Activated CD8-positive, alpha-beta T cell treated with anti-CD3 and anti-CD28 coated beads, Interleukin-2, amount 10 ng/mL, durations not matched to agents 7 days and 5 days (primary cell): ENCODE measurements at places on chromosomes 4 and X. TPM values are rescaled to one million over a fixed set of nuclear protein-coding genes. Genes with fewer than 3 reads are reported as not detected.

The DGAT2L6 gene
- not detected for total RNA-seq

The TMEM156 gene
- 12.4 TPM for total RNA-seq

The OPN1LW gene
- total RNA-seq, result not detected

GRCh38 chr4:184417802-184418511 is 56.4 kb downstream of the IRF2 start:
- DNase-seq, result no peak
- H3K36me3 ChIP-seq, result peaks cover 81% of the 10 kb centered on the region
- peak overlapping the region; percentile 59 for H3K4me3 ChIP-seq
- H3K4me1 ChIP-seq, result peaks cover 86% of the 10 kb centered on the region

DNA sequence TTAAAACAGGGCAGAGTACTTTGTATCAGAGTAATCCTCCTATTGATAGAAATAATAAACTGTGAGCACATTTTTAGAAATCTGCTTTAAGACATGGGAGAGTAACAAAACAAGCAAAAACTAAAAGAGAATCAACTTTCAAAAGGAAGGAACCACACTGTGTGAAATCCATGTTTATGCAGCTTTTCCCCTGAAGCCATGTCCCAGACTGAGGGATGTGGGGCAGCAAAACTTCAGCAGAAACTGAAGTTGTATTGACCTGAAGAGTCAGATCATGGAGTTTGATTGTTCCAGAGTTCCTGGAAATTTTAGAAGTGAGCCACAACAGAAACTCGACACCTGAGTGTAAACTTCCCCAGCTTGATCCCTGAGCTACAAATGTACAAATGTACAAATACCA is 53.2 kb downstream of the COMMD8 start:
- no peaks in the 10 kb centered on the region for H3K36me3 ChIP-seq
- H3K27ac ChIP-seq, result no peak overlapping the region
- no peak overlapping the region for H3K4me3 ChIP-seq
- H3K27me3 ChIP-seq, result peaks cover 17% of the 10 kb centered on the region
- no peaks in the 10 kb centered on the region for H3K4me1 ChIP-seq
- DNase-seq, result no peak

GRCh38 chr4:898869-899555 is 33.1 kb downstream of the GAK start:
- H3K4me1 ChIP-seq, result no peaks in the 10 kb centered on the region
- DNase-seq, result no peak
- no peaks in the 10 kb centered on the region for H3K27me3 ChIP-seq

DNA sequence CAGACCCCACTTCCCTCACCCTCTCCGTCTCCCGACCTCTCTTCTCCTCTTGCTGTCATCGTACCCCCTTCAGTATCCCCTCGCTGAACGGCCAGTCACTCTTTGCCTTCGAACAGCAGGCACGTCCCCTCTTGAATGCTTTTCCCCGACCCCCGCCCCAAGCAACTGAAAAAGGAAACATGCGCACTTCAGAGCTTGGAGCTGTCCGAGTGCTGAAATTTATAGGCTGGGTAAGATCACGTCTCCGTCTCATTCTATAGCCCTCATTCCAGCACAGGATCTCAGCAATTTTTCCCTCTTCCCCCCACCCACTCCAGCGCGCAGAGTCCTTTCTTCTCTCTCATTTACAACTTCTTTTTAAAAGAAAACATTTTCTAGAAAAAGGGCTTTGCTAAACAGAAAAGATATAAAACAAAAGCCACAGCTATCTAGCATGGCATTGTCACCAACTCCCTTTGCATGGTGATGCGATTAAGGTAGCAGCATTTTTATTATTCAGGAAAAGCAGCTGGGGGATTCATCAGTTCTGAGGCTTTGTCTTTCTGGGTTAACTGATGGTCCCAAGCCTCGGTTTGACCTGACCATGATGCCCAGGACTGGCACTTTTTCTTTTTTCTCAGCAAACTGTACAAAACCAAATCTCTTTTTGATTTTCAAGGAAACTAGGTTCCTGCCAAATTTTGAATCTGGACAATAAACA is at the start of gene GLRA2:
Gene GLRA2 (plus strand): TSS at position 247 of the 700 bp plus-strand sequence. CDS start 522 bp downstream, outside the sequence.
- peaks cover 4% of the 10 kb centered on the region for H3K27me3 ChIP-seq
- peak; percentile 33 for DNase-seq
- no peaks in the 10 kb centered on the region for H3K36me3 ChIP-seq
- no peak within 1 kb of the TSS for H3K27ac ChIP-seq
- no peak within 1 kb of the TSS for H3K4me3 ChIP-seq
- peaks cover 2% of the 10 kb centered on the region for H3K4me1 ChIP-seq

GRCh38 chrX:10280071-10280470 is 123.3 kb downstream of the CLCN4 start:
- no peak overlapping the region for H3K4me3 ChIP-seq
- DNase-seq, result no peak
- no peaks in the 10 kb centered on the region for H3K4me1 ChIP-seq
- no peaks in the 10 kb centered on the region for H3K36me3 ChIP-seq

DNA sequence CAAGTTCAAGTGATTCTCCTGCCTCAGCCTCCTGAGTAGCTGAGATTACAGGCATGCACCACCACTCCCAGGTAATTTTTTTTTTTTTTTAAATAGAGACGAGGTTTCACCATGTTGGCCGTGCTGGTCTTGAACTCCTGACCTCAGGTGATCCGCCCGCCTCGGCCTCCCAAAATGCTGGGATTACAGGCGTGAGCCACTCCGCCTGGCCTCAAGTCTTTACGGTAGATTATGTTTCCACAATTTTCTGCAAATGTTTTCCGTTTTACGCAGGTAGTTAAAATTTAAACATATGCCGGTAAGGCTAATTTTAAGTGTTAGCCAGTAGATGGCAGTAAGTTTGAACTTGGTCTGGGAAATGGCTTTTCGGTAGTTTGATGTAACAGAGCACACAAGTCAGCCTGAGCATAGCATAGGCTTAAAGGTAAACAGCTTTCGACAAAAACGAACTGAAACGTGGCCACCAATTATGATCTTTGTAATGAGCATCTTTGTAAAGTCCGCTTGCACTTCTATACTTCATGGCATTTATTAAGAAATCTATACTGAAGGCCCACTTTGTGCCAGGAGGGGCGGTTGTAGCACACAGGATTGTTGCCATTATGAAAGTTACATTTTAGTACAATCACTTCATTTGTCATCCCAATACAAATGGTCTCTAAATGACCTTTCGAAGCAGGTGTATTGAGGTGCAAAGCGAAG is 31.1 kb downstream of the CCKAR start:
- peak overlapping the region; percentile 41 for H3K4me3 ChIP-seq
- H3K4me1 ChIP-seq, result peaks cover 20% of the 10 kb centered on the region
- H3K27ac ChIP-seq, result peak overlapping the region; percentile 9
- no peak for DNase-seq
- H3K36me3 ChIP-seq, result no peaks in the 10 kb centered on the region
- H3K27me3 ChIP-seq, result no peaks in the 10 kb centered on the region

DNA sequence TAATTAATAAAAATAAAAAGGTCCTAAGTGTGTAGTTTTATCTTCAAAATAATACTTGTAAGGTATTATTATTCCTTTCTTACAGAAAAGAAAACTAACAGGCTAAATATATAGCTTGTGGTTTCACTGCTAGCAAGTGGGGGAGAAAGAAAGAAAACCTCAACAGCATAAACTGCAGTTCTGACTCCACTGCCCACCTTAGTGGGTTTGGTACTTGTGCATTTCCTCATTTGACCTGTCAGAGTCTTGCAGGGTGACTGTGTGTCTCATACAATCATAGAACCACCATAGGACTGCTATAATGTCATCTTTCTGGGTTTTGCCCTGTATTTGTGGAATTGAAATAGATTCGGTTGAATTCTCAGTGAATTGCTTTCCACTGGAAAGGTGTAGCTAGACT is 94.7 kb upstream of the PUDP start:
- DNase-seq, result no peak
- H3K27ac ChIP-seq, result no peak overlapping the region
- H3K27me3 ChIP-seq, result no peaks in the 10 kb centered on the region
- H3K4me1 ChIP-seq, result no peaks in the 10 kb centered on the region
- H3K4me3 ChIP-seq, result no peak overlapping the region
